Mammary epithelial cell (primary cell): ENCODE measurements at places on chromosomes 7 and 10. TPM values are rescaled to one million over a fixed set of nuclear protein-coding genes. Genes with fewer than 3 reads are reported as not detected.

DNA sequence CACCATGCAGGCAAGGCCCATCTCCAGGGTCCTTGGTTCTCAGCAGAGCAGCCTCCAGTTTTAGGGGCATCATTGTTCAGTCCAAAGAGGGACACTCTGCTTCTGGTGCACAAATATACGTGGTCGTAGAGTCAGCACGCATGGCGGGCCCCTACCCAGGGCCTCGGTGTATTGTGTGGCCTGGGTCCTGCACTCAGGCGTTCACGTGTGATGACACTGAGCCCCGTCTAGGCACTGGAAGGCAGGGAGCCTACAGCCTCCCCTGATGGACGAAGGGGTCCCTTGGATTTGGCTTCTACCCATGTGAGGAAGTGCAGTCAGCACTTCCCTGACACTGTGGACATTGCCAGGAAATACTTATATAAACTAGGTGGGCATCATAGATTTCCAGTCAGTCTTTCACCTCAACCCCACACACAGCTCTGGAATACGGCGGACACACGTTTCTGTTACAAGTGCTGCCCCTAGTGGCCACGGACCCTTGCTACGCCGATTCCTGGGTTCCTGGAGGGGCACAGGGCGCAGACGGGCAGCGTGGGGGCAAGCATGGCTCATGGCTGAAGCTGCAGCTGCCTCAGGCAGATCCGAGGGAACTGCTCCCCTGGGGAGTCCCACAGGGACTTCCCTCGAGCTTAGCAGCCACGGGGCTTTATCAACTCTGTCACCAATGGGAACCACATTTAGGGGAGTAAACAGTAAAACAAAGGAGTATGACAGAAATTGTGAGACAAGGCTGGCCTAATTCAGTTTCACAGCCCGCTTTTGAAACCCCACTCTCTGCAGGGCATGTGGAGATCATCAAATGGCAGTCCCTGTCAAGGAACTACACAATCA lies 25.4 kb downstream of the AIFM2 start:
- DNase-seq = no peak

DNA sequence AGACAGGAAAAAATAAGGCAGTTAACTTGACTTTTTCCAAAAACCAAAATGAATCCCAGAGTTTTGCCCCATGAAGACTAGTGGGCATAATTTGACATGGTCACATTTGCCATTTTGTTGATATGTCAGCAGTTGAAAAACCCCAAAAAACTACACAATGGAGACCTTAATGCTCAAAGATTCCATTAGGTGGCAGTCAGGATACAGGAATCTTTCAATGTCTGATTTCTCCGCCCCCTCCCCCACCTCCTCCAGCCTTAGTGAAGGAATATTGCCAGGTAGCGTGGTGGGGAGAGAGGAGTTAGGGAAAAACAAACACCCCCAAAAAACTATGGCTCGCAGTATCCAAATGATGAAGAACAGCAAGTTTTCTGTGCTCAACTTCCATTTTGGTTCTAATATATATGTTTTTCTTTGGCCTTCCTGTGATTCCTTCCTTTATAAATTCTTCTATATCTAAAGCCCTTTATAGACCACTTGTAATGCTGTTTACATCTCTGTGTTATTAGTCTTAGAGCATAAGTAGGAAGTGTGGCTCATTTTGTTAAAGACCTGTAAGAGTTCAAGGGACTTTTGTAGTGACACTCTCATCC lies 6.7 kb upstream of the SMNDC1 start:
- DNase-seq = peak; percentile 47

DNA sequence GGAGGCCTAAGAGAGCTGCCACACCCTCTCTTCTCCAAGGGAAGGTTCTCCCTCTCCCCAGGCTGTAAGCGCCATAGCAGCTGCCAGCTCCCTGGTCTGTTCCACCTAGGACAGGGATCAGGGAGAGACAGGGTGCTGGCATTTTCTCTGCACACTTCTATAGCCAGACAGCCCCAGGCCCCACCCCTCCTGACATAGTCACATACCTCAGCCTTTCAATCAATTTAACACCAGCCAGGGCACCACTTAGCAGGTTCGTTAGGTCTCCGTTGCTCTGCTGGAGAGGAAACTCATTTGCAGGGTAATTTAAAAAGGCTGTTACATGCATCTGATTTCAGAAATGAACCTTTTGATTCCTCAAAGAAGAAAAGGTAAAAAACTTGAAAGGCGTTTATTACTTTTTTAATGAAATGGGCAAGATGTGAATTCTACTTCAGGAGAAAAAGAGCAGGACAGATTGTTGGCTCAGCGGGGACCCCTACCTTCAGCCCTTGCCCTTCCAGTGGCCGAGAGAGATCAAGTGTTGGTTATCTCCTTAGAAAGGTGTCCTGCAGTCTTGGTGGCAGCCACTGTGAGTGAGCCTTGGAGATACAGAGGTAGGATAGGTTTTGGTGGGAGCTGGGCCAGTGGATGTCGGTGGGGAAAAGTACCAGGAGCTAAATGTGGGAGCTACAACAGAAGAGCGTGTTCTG lies 180.5 kb upstream of the GALNT17 start:
- no peak for DNase-seq

DNA sequence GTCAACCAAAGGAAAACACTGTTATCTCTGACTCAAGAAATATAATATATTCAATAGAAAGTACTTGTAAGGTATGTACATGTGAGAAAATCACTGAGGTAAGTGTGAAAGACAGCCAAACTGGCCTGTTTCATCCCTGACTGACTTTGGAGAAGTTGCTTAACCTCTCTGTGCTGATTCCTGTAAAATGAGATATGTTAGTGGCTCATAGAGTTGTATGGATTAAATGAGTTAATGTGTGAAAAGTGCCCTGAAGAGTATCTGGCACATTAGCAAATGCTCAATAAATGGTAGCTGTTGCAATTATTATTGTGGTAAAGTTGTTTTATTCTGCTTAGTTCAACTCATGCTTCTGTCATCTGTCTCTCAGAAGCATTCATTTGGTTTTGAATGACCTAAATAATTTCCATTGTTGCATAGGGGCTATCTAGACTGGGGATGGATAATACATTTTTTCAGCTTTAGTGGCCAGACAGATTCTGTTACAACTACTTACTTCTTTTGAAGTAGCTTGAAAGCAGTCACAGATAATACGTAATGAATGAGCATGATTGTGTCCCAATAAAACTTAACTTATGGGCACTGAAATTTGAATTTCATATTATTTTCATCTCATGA lies 84.3 kb downstream of the SKAP2 start:
- DNase-seq = no peak

DNA sequence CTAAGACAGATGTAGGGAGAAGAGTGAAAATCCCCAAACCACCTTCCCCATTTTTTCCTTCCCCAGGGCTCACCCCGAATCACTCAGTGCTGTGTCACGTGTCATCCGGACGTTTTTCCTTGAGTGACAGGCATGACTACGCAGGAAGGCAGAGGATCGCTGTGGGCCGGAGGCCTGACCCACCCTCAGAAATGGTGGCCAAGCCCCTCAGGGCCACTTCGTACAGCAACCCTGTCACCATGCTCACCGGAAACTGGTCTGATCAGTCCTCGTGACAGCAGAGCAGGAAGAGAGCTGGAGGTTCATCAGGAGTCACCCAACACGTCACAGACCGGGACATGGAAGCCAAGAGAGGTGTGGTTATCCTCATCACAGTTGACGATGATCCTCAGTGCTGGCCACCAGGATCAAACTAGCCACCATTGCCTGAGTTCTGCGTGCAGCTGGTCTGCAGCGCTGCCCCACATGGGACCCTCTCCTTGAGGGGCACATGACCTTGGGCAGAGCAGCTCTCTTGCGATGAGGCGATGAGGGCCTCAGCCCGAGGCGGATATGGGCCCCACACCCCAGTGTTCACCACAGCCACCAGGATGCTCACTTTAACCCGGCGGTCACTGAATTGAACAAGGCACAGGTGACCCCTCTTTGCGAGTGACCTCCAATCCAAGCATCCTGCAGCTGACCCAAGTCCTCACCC lies 99.3 kb upstream of the INSIG1 start:
- no peak for DNase-seq

- no peak for DNase-seq
These were observed 8.6 kb downstream of the PFKFB3 start for GRCh38 chr10:6211341-6211670.

- no peak for DNase-seq
These were observed 20.5 kb downstream of the MNX1 start for GRCh38 chr7:156989766-156990535.

The INTS1 gene
- total RNA-seq = 51.3 TPM

The MMRN2 gene
- 8.5 TPM for total RNA-seq
